Caki2 (cell line): ENCODE measurements at places on chromosomes 5 and 9. TPM values are rescaled to one million over a fixed set of nuclear protein-coding genes. Genes with fewer than 3 reads are reported as not detected.

Gene ABCA1
- 25.4 and 27.4 TPM in 2 replicates for total RNA-seq

Gene C9orf50
- not detected in 2 replicates for total RNA-seq

Gene PPP3R2
- not detected in 2 replicates for total RNA-seq

Gene SGCD
- total RNA-seq: not detected in 2 replicates

Gene COQ4
- 76.4 and 85.3 TPM in 2 replicates for total RNA-seq

Gene MEIKIN
- not detected in 2 replicates for total RNA-seq

Gene SLC25A48
- not detected in 2 replicates for total RNA-seq

Gene GRXCR2
- total RNA-seq: not detected in 2 replicates

Gene PTGES2
- total RNA-seq: 93.5 and 114 TPM in 2 replicates

Gene GMCL2
- not detected in 2 replicates for total RNA-seq

Gene IRX4
- total RNA-seq: not detected in 2 replicates

Gene C1QTNF3
- 0.74 TPM in 1 of 2 replicates, not detected in the other for total RNA-seq

Gene PAEP
- not detected in 2 replicates for total RNA-seq

Gene RELL2
- total RNA-seq: 2.6 and 2.7 TPM in 2 replicates

Gene C7
- total RNA-seq: not detected in 2 replicates

Gene GLRA1
- total RNA-seq: not detected in 2 replicates

Gene SPATA31C1
- not detected in 2 replicates for total RNA-seq

Gene FOXD4L5
- total RNA-seq: not detected in 2 replicates

Gene BOD1
- 78.2 and 95.2 TPM in 2 replicates for total RNA-seq

Gene PCDHB7
- 0.90 and 1.2 TPM in 2 replicates for total RNA-seq

Gene ADRB2
- total RNA-seq: 0.20 and 0.26 TPM in 2 replicates

Gene NLN
- total RNA-seq: 51.3 and 61.0 TPM in 2 replicates

Gene FLT4
- total RNA-seq: 2.3 TPM in 1 of 2 replicates, not detected in the other

Gene OMD
- not detected in 2 replicates for total RNA-seq

Gene FGF18
- total RNA-seq: 3.6 and 9.5 TPM in 2 replicates

Gene SPATA6L
- 0.20 and 4.4 TPM in 2 replicates for total RNA-seq

Gene GABRG2
- not detected in 2 replicates for total RNA-seq

Gene TOPORS
- 9.8 and 9.9 TPM in 2 replicates for total RNA-seq

Gene BHMT
- total RNA-seq: 0.93 and 1.0 TPM in 2 replicates

Gene FRMD3
- total RNA-seq: 0.58 and 2.0 TPM in 2 replicates

Gene WHRN
- 3.9 and 6.6 TPM in 2 replicates for total RNA-seq

Gene PCDHB4
- total RNA-seq: not detected in 2 replicates

Gene PCDHGB2
- 0.34 TPM in 1 of 2 replicates, not detected in the other for total RNA-seq

Gene PCDHA4
- 10.8 and 11.5 TPM in 2 replicates for total RNA-seq

Gene SHOC1
- not detected in 2 replicates for total RNA-seq

Gene OCLN
- 1.3 TPM in 1 of 2 replicates, not detected in the other for total RNA-seq
